Stimulated activated CD8-positive, alpha-beta memory T cell treated with anti-CD3 and anti-CD28 coated beads, Interleukin-7, amount 100 ng/mL, for 24 hours (primary cell): ENCODE measurements at places on chromosomes 13 and 19.

DNA sequence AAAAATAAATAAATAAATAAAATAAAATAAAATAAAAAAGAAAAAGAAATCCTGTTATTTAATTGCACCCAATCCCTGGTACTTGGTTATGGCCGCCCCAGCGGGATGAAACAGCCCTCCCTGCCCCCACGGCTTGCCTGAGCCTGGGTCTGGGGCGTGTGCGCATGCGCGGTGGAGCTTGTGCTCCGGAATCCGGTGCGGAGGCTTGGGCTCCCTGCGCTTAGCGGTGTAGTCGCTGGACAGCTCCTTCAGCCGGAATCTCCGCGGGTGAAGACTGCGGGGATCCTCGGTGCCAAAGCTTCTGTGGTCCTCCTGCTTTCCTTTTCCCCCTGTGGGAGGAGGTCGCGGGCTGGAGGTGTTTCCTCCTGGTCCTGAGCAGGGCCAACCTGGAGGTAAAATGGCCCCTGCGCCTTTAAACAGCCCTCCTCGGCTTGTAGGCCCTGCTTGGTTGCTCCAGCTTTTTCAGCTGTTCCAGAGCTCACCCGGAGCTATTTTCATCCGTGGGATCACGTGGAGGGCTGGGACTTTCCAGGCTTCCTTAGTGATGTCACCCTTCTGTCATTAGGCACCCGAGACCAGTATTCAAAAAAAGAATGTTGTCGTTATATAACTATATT is at the start of gene PLA2G4C:
TSS of gene PLA2G4C (minus strand) at position 468 of the 617 bp plus-strand sequence. CDS start 4,288 bp downstream, outside the sequence.
- peak; percentile 62 for DNase-seq

DNA sequence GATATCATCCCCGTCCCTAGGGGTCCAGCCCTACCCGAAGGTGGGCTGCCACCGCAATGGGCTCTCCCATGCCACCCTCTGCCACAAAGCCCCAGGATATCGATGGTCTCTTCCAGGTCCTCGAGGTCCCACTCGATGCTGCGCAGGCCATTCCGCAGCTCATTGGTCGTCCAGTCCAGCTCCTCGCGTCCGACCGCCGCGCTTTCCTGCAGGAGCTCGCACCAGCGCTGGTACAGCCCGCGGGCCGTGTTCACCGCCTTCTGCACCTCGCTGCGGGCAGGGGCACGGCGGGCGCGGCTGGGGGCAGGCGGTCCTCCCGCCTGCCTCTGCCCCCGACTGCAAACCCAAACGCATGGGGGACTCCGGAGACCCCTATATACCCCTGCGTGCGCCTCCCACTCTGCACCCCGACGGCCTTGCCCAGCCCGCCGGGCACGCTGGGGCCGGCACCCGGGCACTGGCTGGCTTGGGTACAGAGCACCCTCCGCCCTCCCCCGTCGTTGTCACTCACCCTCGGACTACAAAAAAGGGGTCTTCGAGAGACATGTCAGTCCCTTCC is 468 bp downstream of the STX10 start:
- no peak for DNase-seq

GRCh38 chr13:73074014-73074413 is 15.2 kb downstream of the KLF5 start:
- DNase-seq: no peak

- no peak for DNase-seq
Measured at GRCh38 chr13:104980586-104980985, 1554.9 kb downstream of the EFNB2 start.

GRCh38 chr13:34620074-34620850 is 321.8 kb upstream of the NBEA start:
- no peak for DNase-seq

DNA sequence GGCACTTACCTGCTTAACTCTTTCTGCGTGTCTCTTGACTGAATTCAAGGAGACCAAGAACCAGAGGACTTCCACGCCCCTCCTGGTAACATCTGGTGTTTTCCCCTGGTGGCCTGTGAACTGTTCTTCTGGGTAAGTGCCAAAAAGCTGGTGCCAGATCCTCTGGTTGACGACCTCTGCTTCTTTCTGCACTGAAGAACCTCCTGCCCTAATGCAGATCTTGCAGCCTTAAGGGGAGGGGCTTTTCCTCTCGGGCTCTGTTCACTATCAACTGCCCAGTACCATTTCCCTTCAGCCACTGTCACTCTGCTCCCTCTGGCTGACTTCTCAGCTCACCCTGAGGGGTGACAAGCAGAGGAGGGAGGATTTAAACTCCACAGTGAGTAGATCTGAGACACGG is 6.1 kb upstream of the ERVV-1 start:
- DNase-seq: no peak

- DNase-seq: no peak
Measured at GRCh38 chr13:49319551-49319950, 71.8 kb downstream of the CDADC1 start.

GRCh38 chr13:114067381-114067885 is 65.0 kb downstream of the RASA3 start:
- no peak for DNase-seq

- no peak for DNase-seq
Measured at GRCh38 chr19:55112777-55113569, 4.5 kb downstream of the PPP1R12C start.

DNA sequence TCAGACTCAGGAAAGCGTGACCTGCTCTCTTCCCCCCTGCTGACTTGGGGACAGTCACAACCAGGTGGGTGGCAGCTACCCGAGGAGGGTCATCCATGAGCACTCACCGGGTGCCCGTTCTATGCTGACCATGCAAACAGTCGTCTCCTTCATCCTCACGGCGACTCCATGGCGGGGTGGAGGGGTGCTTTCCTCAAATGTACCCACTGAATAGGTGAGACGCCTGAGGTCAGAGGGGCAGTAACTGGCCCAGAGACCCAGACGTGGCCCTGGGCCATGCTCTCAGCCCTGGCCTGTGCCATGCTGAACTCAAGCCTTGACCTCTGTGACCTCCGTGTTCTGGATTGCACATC is 59.2 kb upstream of the TPM4 start:
- DNase-seq: no peak

DNA sequence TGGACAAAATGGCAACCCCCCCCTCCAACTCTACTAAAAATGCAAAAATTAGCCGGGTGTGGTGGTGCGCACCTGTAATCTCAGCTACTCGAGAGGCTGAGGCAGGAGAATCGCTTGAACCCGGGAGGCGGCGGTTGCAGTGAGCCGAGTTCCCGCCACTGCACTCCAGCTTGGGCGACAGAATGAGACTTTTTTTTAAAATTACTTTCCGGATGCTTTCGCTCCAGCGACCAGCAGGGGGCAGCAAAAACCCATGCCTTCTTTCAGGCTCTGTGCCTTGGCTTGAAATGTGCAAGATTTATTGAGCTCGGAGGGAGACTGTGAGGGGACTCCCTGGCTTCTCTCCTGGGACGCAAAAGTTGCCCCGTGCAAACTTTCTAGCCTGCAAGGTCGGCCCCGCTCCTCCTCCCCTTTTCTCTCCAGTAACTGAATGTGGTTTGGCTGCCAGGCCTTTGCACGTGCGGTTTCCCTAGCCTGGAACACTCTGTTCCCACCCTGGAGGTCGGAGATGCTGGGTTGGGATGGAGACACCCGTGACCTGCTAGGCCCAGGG is 61.4 kb upstream of the NFIC start:
- DNase-seq: peak; percentile 67

- DNase-seq: no peak
Measured at GRCh38 chr13:28856287-28856686, 36.1 kb downstream of the MTUS2 start.

GRCh38 chr19:32619051-32619685 is 38.2 kb downstream of the PDCD5 start:
- no peak for DNase-seq

DNA sequence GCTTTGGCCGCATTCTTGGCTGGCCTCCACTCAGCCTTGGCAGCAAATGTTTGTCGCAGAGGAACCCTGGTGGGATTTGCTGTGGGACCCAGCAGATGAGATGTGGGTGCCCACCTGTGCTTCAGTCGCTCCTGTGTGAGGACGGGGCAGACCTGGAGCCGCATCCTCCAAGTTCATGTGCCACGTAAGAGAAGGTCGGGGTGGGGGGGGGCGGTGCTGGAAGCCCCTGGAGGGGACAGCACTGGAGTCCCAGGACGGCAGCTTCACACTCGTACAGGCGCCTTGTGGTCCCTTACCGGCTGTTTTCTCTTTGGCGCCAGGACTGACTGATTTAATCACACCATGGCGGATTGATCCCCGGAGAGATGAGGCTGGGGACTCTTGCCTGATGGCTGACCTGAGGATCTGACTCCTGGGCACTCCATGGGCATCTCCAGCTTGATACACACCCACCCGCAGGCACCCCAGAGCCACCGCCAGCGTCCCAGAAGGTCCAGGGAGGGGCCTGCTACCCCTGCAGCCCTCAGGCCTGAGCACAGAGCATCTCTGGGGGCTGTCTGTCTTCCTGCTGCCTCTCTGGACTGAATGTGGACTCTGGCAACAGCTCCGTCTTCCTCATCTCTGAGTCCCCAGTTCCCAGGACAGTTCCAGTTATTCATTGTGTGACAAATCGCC is 10.0 kb upstream of the GRTP1 start:
- no peak for DNase-seq

GRCh38 chr13:67033170-67033569 is 197.0 kb downstream of the PCDH9 start:
- no peak for DNase-seq

- peak; percentile 41 for DNase-seq
Measured at GRCh38 chr19:19185853-19186740, 5.9 kb downstream of the BORCS8 start.

DNA sequence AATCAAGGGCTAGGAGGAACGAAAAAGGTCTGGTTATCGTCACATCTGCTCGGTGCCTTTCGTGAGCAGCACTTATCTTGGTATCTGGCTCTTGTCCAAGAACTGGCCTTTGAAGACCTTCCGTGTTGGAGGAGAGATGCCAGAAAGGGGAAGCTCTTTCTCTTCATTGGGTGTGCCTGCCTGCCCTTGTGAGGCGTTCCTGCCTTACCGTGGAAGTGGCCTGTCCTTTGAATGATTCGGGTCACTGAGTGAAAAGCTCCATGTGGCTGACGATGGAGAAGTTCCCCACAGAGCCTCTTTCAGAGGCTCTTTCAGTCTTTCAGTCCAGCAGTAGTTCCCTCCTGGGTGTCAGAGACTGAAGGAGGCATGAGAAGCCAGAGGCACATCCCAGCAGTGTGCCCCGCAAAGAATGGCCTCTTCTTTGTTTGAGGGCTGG is 121.5 kb upstream of the SLC10A2 start:
- DNase-seq: no peak

DNA sequence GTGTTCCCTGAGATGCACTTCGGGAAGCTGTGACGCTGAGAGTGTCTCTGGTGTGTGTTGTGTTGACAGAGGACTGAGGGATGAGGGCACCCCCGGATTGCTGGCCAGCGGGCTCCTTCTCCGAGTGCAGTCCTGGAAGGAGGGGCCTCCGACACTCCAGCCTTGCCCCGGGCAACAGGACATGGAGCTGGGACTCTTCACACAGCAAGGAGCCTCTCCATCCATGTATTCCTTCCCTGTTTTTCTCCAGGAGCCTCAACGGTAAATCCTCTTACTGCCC is 61.3 kb downstream of the SOX1 start:
- DNase-seq: no peak

DNA sequence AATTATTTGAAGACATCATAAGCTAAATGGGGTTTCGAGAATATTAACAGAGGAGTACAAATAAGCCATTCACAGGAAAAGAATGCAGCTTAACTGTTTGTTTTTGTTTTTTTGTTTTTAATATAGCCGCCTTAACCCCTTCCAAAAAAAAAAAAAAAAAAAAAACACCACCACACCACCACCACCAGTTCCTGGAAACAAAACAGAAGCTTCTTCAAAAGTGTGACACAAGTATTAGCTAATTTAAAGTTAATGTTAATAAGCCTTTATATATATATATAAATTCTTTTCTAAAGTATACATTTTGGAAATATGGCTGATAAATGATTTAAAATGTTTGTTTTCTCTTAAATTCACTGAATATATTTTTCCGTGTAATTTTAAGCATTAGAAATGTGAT is 1.4 kb downstream of the RAP2A start:
- no peak for DNase-seq

DNA sequence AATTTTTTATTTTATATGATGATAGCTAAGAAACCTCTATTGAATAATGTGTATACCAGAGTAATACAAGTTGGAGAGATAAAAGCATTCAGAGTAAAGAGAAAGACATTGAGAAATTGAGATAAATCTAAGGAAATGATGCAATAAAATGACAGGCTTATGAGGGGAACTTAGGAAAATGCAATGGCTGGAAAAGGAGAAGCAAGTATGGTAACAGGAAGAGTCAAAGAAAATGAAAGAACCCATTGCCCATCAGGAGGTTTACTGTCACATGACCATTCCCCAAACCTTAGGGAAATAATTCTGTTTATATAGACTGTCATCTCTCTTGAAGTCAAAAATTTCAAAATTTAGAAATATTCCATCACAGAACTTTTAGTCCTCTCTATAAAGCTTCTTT is 808.0 kb upstream of the PRR20A start:
- no peak for DNase-seq

DNA sequence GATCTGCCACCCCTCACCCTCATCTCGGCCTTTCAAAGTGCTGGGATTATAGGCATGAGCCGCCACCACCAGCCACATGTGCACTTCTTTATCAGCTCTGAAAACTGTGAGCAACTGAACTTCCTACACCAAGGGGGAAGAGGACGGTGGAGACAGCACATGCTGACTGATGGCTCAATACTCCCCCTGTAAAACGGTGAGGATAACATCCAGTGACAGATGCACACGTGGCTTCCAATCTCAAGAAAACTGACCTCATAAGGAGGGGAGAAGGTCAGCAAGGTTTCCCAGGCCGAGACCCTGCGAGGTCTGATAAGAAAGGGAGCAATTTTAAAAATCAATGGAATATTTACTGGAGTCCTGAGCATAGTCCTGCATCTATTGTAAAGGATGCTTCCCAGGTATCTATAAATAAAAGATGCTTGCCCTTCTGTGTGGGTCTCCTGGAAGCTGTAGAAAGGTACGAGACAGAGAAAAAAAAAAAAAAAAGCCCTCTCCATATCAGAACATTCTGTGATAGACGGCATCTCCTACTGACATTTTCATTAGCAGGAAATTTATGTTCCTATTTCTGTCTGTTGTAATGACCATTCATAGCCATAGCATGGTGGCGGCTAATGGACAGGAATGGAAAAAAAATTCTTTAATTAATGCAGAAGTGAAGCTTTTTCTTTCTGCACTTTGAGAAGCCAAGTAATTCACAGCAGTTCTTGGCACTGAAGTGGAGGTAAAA is 385.1 kb downstream of the ZNF536 start:
- DNase-seq: no peak

DNA sequence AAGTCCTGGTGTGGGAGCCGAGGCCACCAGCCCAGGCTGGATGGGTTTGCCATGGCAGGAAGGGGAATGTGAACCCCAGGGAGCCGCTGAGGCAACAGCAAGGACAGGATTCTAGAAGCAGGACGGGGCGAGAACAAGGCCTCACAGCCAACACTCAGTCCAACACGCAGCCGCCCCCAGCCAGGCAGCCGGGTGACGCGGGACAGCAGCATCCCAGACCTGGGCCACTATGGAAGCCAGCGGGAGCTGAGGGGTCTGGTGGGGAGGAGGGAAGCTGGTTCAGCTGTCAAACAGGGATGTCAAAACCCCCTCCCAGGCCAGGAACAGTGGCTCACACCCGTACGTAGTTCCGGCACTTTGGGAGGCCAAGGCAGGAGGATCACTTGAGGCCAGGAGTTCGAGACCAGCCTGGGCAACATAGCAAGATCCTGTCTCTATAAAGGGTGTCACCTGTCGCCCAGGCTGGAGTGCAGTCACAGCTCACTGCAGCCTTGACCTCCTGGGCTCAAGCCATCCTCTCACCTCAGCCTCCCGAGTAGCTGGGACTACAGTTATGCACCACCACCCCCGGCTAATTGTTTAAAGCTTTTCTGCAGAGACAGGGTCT is 6.8 kb downstream of the MEX3D start:
- DNase-seq: no peak

- DNase-seq: no peak
Measured at GRCh38 chr13:76637641-76638141, 248.5 kb downstream of the KCTD12 start.

GRCh38 chr19:39319892-39320248 is 793 bp downstream of the LRFN1 start:
- DNase-seq: no peak
